NCI-H446 treated with DMSO at 0.1 percent for 48 hours (cell line): ENCODE measurements at places on chromosomes 2 and 18.

- DNase-seq, result peak; percentile 1
Observed at GRCh38 chr2:234606896-234607295, 110.0 kb upstream of the ARL4C start.

GRCh38 chr18:78957140-78957539 is 22.5 kb upstream of the SALL3 start:
- DNase-seq, result no peak

DNA sequence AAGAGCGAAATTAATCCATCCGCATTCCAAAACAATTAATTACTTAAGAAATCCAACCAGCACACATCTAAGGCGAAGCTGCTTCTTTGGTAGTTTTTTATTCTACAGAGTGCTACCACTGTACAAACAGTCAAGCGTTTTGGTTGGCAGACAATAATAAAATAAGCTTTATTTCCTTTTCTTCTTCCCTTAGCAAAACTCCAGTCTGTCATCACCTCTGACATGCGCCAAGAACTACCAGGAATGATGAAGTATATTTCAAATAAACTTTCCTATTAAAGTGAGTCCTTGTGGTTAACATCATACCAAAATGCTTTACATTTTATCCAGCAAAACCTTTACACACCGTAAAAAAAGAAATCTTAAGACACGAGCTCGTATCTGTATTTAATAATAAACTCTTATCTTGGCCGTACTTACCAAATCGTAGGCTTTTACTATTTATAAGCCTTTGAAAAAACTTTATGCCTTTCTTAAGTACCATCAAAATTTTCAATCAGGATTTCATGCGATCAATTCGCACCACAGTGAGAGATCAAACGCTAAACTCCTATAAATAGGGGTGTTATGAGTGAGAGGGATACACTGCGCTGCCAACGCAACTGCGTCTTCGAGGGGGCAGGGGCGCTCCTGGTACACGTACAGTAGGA is 1.3 kb downstream of the ATL2 start:
- DNase-seq, result no peak

DNA sequence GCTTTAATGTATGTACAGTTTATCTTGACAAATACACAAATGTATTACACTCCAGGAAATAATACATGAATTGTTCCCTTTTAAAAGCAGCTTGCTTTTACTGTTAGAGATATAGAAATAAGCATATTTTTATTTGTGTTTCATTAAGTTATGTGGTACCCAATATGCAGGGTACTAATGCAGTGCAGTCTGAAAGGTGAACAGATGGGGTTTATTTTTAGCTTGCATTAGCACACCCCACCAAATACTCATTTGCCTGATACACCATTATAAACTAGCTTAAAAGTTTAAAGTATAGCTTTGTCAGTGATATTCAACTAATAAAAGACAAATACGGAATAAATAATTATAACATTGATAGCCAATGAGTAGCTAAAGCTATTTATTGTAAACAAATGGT is 394.7 kb upstream of the ZNF804A start:
- DNase-seq, result no peak

- no peak for DNase-seq
Observed at GRCh38 chr2:218995561-218995960, 2.3 kb upstream of the CRYBA2 start.

DNA sequence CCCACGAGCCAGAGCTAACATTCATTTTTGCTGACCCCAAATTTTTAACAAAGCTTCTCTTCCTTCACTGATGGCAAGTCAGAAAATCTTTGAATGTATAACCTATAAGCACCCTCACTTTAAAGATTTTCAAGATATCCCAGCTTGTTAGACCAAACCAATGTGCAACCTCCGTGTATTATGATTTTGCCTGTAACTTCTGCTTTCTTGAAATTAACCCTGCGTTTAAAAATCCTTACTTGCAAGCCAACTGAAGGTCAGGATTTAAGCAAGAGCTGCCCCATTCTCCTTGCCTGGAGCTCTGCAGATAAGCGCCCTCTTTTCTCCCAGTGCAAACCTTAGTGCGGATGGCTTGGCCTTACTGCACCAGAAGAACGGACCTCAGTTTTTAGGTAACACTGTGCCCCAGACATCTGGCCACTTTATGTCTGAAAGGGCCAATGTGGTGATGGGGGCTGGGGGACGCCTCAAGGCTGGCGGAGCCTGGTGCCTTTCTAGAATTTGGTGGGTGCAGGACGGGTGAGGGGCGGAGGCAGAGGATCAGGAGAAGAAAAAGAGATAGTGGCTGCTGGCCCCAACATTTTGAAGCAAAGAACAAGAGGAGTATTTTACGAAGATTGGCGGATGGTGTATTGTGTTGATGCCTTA is 805 bp upstream of the TNFRSF11A start:
- no peak for DNase-seq

GRCh38 chr18:50734886-50735285 is 84.9 kb downstream of the MRO start:
- DNase-seq, result no peak

DNA sequence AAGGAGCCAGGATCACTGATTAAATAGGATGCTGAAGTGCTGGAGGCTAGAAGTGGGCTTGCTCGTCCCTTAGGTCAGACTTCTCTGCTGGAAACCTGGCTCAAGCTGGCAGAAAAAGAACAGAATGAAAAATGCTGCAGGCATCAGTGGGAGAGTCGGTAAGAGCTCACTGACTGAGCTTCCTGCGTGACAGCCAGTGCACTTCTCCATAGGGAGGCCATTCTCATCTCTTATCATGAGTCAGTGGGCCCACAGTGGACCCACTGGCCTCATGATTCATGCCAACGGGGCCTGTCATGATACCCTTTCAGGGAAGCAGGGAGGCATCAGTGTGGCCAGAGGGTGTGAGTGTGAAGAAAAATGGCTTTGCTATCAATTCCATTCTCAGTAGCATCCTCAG is 498.2 kb downstream of the PTPRM start:
- DNase-seq, result no peak

DNA sequence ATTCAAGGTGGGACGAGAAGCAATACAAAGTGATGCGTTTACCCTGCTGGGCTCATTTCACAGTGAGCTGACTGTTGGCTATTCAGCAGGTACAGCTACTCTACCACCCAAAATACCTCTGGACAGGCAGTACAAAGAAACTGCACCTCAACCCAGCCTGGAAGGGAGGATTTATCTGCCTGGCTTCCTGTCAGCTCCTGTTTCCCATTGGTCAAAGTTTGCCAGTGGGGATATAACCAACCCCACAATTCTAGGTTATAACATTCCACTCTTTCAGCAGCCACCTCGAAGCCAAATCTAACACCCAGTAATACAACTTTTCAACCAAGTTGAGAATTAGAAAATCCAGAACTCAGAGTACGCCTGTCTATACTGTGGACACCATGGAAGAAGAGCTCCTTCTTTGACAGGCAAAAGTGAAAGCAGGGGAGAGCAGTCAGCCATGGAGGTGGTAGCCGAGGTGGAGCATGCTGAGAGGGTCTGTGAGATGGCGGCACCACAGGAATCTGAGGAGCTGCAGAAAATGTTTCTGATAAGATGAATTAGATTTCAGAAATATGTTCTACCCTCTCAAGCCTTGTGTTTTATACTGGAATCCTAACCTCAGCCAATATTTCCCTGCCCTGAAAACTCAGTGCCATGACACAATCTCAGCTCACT is 10.8 kb downstream of the DUSP19 start:
- no peak for DNase-seq

GRCh38 chr18:24009651-24010333 is 4.8 kb upstream of the TTC39C start:
- DNase-seq, result no peak

DNA sequence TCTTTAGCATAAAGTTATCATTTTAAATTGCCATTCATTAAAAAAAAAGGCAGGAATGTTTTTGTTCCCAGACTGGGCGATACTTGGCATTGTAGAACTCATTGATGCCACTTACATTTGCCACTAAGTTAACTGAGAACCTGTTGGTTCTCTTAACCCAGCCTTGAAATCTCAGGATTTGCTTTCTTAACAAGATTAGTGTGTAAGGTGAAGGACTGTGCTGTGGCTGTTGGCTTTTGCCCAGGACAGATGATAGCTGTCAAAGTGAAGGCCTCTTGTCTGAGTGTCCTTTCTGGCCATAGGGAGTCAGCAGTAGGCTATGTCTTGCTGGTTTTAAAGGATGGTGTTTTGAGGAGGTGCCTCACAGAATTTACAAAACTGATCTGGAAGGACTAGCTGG is 2.6 kb downstream of the DPYSL5 start:
- no peak for DNase-seq

DNA sequence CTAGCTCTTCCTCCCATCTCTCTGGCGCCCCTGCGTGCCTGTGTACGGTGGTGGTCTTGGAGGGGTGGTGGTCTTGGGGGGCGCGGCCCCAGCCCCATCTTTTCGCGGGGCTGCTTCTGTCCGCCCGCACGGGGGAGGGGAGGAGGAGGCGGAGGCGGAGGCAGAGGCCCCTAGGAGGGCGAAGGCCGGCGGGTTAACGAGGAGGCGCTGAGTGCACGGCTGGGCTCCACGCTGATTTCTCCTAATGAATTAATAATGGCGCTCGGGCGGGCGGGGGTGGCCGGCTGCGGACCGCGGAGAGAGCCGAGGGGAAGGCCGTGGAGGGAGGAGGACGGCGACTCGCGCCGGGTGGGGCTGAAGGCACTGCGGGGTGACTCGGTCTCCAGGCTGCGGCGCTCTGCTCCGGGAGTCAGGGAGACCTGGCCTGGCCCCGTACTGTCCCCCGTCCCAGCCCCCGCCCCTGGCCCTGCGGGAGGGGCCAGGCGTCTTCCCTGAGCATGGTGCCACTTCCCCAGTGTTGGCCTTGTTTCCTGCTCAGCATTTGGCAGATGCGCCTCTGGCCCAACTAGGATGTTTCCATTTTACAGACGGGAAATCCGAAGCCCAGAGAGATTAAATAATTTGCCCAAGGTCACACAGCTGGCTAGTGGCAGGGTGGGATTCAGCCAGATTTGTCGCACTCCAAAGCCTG is 6.0 kb downstream of the GAREM2 start:
- no peak for DNase-seq
